ENCODE measurements at places on chromosomes 5 and 9. TPM values are rescaled to one million over a fixed set of nuclear protein-coding genes. Genes with fewer than 3 reads are reported as not detected.

TTC23L gene
- 0.58 TPM for total RNA-seq

MYMK gene
- not detected for total RNA-seq

DNA sequence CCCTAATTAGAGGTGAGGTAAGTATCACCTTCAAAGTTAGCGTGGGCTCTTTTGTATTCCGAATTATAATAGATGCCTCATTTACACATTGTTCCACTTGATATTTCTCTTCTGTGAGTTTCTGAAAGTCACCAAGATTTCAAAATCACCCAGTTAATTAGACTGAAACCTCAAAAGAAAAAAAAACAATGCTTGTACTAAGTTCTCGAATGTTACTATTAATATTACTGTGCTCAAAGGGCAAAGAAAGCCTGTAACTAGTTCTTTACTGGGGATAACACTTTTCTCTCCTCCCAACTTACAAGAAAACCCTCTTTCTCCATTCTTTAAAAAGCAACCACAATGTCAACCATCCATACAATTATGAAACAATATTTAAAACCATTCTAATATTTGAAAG is 98.5 kb downstream of the STRBP start:
- no peak overlapping the region for H3K4me3 ChIP-seq
- H3K4me1 ChIP-seq, result no peaks in the 10 kb centered on the region
- H3K36me3 ChIP-seq, result no peaks in the 10 kb centered on the region
- H3K27ac ChIP-seq, result no peak overlapping the region
- no peaks in the 10 kb centered on the region for H3K27me3 ChIP-seq
- no peak for DNase-seq

GRCh38 chr9:136722093-136722968 is 10.0 kb downstream of the DIPK1B start:
- H3K4me3 ChIP-seq, result no peak overlapping the region
- peaks cover 5% of the 10 kb centered on the region for H3K36me3 ChIP-seq
- no peaks in the 10 kb centered on the region for H3K27me3 ChIP-seq
- peaks cover 7% of the 10 kb centered on the region for H3K4me1 ChIP-seq
- no peak overlapping the region for H3K27ac ChIP-seq

DNA sequence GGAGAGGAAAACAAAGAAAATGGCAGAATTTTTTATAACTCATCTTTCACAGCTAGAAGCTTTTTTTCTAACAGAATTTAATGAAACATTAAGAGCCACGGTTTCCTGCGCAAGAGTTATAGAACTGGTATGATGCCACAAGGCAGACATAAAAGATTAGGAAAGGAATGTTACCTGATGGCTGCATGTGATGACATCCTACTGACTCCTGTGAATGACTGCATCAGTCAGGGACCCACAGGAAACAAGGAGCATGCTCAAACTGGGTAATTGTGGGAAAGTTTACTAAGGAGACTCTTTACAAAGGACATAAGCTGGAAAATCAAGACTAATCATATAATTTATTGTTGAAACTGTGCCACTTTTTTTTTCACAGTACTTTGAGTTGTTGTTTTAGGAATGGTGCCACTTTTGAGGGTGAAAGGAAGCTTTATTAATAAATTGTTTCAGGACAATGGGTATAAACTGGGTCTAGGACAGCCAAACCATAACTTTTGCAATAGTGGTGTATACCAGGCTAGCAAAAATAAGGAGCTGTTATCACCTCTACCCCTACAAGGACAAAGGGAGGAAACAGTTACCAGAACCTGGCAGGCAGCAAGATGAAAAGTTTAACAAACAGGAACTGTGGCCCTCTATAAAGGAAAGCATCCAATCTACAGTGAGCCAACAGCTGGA is 5.1 kb upstream of the TSLP start:
- H3K27ac ChIP-seq, result no peak overlapping the region
- no peaks in the 10 kb centered on the region for H3K4me1 ChIP-seq
- no peak overlapping the region for H3K4me3 ChIP-seq
- peaks cover 7% of the 10 kb centered on the region for H3K27me3 ChIP-seq
- H3K36me3 ChIP-seq, result no peaks in the 10 kb centered on the region

DNA sequence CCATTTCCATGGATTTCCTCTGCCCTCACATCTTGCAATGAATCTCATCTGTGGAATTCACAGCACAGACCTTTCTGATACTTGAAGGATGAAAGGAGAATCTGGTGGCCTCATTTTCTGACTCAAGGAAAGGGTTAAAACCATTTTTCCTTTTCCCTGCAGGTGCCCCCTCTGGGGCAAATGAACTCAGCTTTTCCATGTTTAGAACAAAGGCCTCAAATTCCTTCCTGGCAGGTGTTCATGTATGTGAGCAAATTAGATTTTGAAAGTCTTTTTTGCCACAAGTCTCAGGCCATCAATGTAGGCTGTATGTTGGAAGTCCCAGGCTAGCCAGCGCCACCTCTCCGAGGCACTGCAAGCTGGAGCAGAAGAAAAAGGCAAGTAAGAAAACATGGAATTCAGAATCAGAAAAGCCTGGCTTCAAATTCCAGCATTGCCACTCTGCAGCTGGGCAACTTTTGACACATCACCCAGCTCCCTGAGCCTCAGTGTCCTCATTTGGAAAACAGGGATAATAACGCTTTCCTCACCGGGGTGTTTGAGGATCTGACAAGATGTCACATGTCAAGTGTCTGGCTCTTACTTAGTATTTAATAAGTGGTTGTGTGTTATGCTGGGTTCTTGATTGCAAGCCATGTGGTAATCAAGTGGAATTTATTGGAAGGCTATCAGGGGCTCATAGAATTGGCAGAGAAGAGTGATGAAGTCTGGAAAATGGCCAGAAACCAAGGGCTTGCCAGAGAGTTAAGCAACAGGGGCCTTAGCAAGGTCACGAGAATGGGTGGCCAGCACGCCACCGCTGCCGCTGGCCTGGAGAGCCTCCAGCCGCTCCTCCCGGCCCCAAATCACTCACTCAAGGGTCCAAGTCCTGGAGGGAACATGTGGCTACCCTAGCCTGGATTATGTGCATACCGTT is 48.4 kb upstream of the SMIM23 start:
- H3K36me3 ChIP-seq, result no peaks in the 10 kb centered on the region
- H3K27ac ChIP-seq, result no peak overlapping the region
- H3K4me1 ChIP-seq, result no peaks in the 10 kb centered on the region
- H3K4me3 ChIP-seq, result no peak overlapping the region
- DNase-seq, result peak; percentile 45

- no peak overlapping the region for H3K4me3 ChIP-seq
- H3K27ac ChIP-seq, result no peak overlapping the region
- H3K27me3 ChIP-seq, result no peaks in the 10 kb centered on the region
- H3K4me1 ChIP-seq, result no peaks in the 10 kb centered on the region
Measured at GRCh38 chr9:38271666-38272241, 120.7 kb upstream of the ALDH1B1 start.

DNA sequence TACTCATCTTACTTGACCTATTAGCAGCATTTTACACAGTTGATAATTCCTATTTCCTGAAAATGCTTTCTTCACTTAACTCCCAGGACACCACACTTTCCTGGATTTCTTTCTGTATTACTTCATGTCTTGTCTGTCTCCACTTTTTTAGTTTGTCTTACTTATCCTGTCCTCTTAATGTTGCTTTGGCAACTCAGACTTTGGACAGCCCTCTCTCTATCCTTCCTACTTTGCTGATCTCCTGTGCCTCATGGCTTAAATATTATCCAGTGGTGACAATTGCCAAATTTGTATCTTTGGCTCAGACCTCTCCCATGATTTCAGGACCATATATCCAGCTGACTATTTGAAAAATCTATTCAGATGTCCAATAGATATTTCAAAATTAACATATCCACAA is 39.8 kb upstream of the NUDT12 start:
- H3K36me3 ChIP-seq, result no peaks in the 10 kb centered on the region
- DNase-seq, result no peak
- H3K27me3 ChIP-seq, result no peaks in the 10 kb centered on the region
- H3K4me1 ChIP-seq, result no peaks in the 10 kb centered on the region

- H3K36me3 ChIP-seq, result no peaks in the 10 kb centered on the region
- peak; percentile 71 for DNase-seq
- no peaks in the 10 kb centered on the region for H3K27me3 ChIP-seq
- peak overlapping the region; percentile 55 for H3K27ac ChIP-seq
- H3K4me3 ChIP-seq, result no peak overlapping the region
Measured at GRCh38 chr5:81856948-81857928, 106.3 kb upstream of the SSBP2 start.

- H3K27ac ChIP-seq, result no peak overlapping the region
- H3K4me3 ChIP-seq, result no peak overlapping the region
- H3K27me3 ChIP-seq, result no peaks in the 10 kb centered on the region
- no peaks in the 10 kb centered on the region for H3K36me3 ChIP-seq
- DNase-seq, result no peak
Measured at GRCh38 chr5:52069997-52070396, 686.7 kb downstream of the ISL1 start.

DNA sequence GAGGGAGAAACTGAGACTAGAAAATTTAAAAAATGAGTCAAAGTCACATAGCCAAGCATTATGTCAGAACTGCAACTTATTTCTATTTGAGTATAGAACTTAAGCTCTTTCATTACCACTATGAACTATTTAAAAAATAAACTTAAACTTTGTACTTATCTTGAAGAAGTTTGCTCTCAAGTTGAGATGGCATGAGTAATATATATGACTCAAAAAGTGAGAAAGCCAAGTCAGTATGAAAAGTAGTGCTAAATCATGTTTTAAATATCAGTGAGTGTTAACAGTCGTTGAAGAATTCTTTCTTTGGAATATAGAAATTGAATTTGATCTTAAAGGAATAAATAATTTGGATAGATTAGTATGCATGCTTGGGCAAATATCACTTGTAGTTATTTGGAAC is 36.3 kb upstream of the CDH10 start:
- H3K36me3 ChIP-seq, result no peaks in the 10 kb centered on the region
- no peaks in the 10 kb centered on the region for H3K4me1 ChIP-seq
- no peak overlapping the region for H3K27ac ChIP-seq
- H3K4me3 ChIP-seq, result no peak overlapping the region
- H3K27me3 ChIP-seq, result no peaks in the 10 kb centered on the region

DNA sequence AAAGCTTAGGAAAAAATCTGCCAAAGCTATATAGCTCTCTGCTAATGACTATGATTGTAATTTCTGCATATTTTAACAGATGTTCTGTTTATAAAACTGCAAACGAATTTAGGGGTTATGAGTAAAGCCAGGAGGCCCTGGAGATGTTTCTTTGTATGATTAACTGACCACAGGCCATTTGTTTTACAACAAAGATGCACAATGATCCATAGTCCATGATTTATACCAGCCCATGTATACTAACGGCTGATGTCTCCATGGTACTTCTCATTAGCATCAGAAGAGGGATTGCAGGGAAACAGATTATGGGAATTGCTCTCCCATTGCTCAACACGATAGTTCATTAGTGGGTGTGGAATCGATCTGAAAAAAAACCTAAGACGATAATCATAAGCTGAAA is 78.9 kb downstream of the PPP2R2B start:
- no peak overlapping the region for H3K4me3 ChIP-seq
- no peaks in the 10 kb centered on the region for H3K4me1 ChIP-seq
- H3K27ac ChIP-seq, result no peak overlapping the region
- H3K36me3 ChIP-seq, result no peaks in the 10 kb centered on the region
- no peak for DNase-seq

- H3K36me3 ChIP-seq, result no peaks in the 10 kb centered on the region
- no peak overlapping the region for H3K4me3 ChIP-seq
- no peak overlapping the region for H3K27ac ChIP-seq
- no peaks in the 10 kb centered on the region for H3K4me1 ChIP-seq
Measured at GRCh38 chr9:123669346-123669745, 260.6 kb downstream of the DENND1A start.

DNA sequence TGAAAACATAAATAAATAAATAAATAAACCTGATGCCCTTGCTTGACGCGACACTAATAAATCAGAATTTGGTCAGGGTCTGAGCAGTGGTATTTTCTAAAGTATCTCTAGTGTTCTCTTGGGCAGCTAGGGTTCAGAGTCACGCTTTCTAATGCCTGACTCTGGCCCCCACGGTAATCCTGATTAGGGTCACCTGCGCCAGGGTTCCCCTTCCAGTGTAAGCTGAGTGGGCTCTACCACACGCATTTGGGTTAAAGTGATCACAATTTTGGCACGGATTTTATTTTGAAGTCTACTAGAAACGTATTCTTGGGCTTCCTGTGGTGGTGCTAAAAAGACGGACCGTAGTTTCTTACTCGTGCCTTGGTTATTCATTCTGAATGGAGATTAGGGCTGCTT is 651 bp downstream of the TTC1 start:
- H3K36me3 ChIP-seq, result no peaks in the 10 kb centered on the region
- H3K4me1 ChIP-seq, result peaks cover 12% of the 10 kb centered on the region
- H3K4me3 ChIP-seq, result peak overlapping the region; percentile 68
- no peaks in the 10 kb centered on the region for H3K27me3 ChIP-seq
- DNase-seq, result no peak
- H3K27ac ChIP-seq, result no peak overlapping the region

DNA sequence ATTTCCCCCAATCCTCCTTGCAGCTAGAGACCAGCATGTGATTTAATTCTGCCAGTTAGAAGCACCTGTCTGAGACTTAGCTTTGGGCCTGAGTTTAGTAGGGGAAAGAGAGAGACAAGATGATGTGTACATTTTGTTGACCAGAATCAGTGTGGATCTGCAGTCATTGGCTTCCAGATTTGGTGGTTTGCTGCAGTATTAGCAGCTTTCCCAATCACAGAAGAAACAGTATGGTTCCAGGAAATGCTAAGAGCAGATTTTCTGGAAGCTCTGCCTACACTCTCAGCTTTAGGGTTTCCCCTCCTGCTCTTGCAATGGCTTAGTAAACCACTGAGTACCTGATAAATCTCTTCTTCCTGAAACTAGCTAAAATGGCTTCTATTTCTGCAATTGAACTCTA is 48.8 kb upstream of the FREM1 start:
- peaks cover 6% of the 10 kb centered on the region for H3K4me1 ChIP-seq
- no peak overlapping the region for H3K27ac ChIP-seq
- no peaks in the 10 kb centered on the region for H3K27me3 ChIP-seq

DNA sequence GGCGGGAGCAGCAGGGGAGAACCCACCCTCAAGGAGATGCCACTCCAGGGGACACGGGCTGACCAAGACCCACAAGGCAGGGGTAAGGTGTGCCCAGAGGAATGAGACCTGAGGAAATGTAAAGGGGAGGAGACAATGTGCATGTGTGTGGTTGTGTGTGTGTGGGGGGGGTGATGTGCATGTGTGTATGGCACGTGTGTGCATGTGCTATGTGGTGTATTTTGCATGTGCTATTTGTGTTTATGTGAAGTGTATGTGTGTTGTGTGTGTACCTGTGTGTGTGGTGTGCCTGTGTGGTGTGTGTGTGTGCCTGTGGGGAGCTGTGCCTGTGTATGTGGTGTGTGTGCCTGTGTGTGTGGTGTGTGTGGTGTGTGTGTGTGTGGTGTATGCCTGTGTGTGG is 33.5 kb upstream of the FCN2 start:
- no peak overlapping the region for H3K4me3 ChIP-seq
- H3K36me3 ChIP-seq, result no peaks in the 10 kb centered on the region
- H3K4me1 ChIP-seq, result no peaks in the 10 kb centered on the region

GRCh38 chr5:96856371-96856770 is 19.9 kb upstream of the ERAP2 start:
- no peaks in the 10 kb centered on the region for H3K36me3 ChIP-seq
- no peaks in the 10 kb centered on the region for H3K27me3 ChIP-seq
- DNase-seq, result no peak
- no peak overlapping the region for H3K4me3 ChIP-seq

Data from pancreas (tissue), 10 donors.